Activated CD4-positive, alpha-beta T cell treated with anti-CD3 and anti-CD28 coated beads, Interleukin-2, amount 10 ng/mL, durations not matched to agents 24 days and 14 days (primary cell): ENCODE measurements at places on chromosomes 6 and 20. TPM values are rescaled to one million over a fixed set of nuclear protein-coding genes. Genes with fewer than 3 reads are reported as not detected.

The GPX5 gene
- not detected in 2 replicates for total RNA-seq

The RIOK1 gene
- total RNA-seq, result 56.7 and 62.1 TPM in 2 replicates

The SOX18 gene
- 0.84 and 0.92 TPM in 2 replicates for total RNA-seq

The GSTA3 gene
- not detected in 2 replicates for total RNA-seq

The BHLHE23 gene
- not detected in 2 replicates for total RNA-seq

The CCN5 gene
- total RNA-seq, result not detected in 2 replicates

The MAP3K7 gene
- 31.8 TPM in 2 replicates for total RNA-seq

The WFDC9 gene
- not detected in 2 replicates for total RNA-seq

The SAMD5 gene
- total RNA-seq, result 0.05 and 0.07 TPM in 2 replicates

The HRH3 gene
- not detected in 2 replicates for total RNA-seq

The SNAP91 gene
- not detected in 2 replicates for total RNA-seq

The PPP1R16B gene
- total RNA-seq, result 133 TPM in 2 replicates

The FKBP1C gene
- total RNA-seq, result 3.5 and 3.6 TPM in 2 replicates

The XKR7 gene
- not detected in 2 replicates for total RNA-seq

The OR12D3 gene
- total RNA-seq, result not detected in 2 replicates

The WFDC12 gene
- not detected in 2 replicates for total RNA-seq

The SLC17A1 gene
- 0.28 TPM in 1 of 2 replicates, not detected in the other for total RNA-seq

The ATRN gene
- total RNA-seq, result 11.8 and 12.1 TPM in 2 replicates

The VSTM2L gene
- 0.09 TPM in 1 of 2 replicates, not detected in the other for total RNA-seq

The CGA gene
- total RNA-seq, result not detected in 2 replicates

The ECHDC1 gene
- 60.2 and 63.1 TPM in 2 replicates for total RNA-seq

The LY6G6F gene
- total RNA-seq, result not detected in 2 replicates
